ENCODE measurements at places on chromosomes 2 and 18.
A peak's percentile ranks its signal among the peaks of the same experiment; 100 is the strongest.

DNA sequence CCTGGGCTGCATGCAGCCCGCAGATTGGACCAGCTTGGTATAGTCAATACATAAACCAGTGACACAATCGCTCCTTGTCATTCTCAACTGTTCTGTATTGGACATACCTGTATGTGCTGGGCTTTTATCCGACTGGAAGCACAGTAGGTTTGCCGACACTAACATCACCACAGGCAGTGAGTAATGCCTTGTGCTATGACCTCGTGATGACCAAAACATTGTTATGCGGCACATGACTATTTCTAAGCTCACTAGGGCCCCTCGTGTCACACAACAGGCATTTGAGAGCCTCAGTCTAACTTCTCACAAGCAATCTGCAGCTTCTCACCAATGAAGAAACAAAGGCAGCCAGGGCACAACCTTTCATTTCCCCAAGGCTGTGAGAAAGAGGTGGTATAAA lies 320.8 kb downstream of the AFF3 start:
- DNase-seq = no peak

DNA sequence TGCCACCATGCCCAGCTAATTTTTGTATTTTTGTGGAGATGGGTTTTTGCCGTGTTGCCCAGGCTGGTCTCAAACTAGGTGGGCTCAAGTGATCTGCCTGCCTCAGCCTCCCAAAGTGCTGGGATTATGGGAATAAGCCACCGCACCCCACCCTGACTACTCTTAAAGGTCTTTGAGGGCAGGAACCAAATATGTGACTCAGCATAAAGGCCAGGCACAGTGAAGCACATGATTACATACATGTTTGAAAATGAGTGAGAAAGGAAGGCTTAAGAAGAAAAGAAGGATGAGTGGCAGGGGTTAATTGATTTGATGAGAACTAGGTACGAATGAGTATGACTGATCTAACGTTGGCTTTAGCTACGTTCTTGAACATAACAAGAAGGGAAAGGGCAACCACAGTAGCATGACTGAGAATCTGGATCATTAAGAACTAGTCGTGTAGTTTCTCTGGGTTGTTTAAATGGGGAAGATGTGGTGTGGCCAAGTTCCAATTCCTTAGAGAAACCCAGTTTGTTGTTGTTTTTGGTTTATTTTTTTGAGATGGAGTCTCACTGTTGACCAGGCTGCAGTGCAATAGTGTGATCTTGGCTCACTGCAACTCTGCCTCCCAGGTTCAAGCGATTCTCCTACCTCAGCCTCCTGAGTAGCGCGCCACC lies 6.8 kb downstream of the RESP18 start:
- no peak for DNase-seq

- DNase-seq = no peak
Measured at GRCh38 chr2:55345064-55345463, 74.6 kb downstream of the CCDC88A start.

GRCh38 chr2:53519918-53520841 lies 247.4 kb upstream of the CHAC2 start:
- DNase-seq = no peak

DNA sequence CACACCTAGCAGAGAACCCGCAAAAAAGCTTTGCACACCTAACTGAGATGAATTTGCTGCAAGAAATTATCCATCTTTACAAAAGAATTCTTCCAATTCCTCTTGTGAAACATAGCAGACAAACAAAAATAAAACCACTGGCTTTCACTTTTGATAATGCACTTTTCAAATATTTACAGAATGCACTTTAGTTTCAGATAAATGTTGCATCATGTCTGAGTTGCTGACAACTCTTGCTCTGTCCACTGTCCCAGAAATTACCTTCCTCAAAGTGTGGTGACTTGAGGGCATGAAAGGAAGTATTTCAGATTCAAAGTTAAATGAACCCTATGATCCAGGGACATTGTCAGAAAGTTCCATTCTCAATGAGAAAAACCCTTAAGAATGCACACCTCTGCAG lies 256.2 kb upstream of the PARD3B start:
- DNase-seq = no peak

- no peak for DNase-seq
Measured at GRCh38 chr2:126317790-126318431, 338.0 kb upstream of the GYPC start.

- peak; percentile 66 for DNase-seq
Measured at GRCh38 chr18:62523631-62524439, 1.0 kb downstream of the ZCCHC2 start.

DNA sequence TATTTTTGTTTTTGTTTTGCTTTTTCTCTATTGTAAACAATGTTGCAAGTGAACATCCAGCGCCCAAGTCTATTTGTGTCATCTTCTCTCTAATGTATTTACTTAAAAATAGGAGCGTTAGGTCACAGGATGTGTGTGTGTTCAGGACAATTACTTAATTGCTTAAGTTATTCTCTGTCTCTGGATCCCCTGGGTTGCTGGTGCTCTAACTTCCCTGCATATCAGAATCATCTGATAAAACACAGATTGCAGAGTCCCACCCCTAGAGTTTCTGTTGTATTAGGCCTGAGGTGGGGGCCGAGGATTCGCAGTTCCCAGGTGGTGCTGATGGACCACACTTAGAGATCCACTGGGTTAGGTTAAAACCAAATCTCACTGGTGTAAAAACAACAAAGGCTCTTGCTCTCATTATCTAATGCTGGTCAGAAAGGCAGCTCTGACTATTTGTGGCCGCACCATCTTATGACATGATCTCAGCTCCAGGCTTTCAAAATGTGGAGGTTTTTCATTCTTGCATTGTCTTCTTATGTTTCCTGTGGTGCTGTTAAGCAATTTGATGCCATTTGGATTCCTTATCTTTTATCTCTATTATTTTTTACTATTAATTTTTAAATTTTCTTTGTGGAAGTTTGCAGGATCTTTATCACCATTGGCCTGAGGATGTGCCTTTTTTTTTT lies 87.7 kb downstream of the CLIP4 start:
- no peak for DNase-seq

- DNase-seq = no peak
Measured at GRCh38 chr2:207185372-207185771, 19.6 kb upstream of the KLF7 start.

GRCh38 chr2:31965094-31965493 lies 45.7 kb downstream of the MEMO1 start:
- DNase-seq = no peak

DNA sequence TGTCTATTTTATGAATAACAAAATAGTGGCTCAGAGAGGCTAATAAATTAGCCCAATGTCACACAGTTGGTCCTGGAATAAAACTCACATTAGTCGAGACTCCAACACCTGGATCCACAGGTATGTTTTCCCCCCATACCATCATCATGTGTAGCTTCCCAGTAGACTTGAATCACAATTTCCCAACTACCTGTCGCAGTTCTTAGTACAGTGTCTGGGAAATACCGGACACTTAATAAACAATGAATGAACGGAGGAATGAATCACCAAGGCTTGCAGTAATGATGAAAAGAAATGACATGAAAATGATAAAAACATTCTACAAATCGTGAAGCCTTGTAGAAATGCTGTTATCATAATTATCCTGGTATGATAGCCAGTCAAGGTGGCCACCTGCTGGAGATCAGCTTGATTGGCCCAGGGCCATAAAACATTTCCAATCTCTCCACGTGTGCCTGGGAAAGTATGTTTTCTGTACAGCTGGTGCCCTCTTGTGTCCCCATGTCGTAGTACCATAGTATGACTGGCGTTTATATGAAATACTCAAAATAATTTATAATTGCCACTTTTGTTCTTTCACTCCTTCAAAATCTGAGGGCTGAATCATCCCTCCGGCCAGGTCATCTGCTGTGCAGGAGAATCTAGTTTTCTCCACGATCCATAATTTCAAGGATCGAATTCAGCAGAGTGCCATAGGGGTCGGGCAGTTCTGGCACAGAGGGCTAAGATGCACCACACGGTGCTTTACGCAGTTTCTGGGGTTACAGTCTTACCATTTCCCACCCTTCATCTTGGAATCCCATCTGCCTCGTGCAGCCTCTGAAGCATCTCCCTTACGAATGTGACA lies 95.4 kb downstream of the LAMA1 start:
- DNase-seq = peak; percentile 84

- DNase-seq = no peak
Measured at GRCh38 chr18:29271501-29271900, 1094.6 kb upstream of the CDH2 start.

DNA sequence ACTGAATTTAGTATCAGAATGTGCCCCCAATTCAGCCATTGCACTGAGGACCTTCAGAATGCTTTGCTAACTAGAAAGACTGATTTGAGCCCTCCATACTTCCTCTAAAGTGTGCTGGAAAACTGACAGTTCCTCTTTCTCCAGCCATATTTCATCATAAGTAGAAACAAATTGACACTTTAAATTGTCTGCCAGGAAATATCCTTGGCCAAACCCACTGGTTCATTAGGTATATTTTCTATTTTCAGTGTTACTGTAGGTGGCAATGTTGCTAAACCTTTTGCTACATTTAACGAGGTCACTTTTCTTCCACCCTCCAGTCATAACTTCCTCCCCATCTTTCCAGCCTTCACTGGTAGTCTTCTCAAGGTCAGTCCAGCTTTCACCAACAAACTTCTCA lies 21.5 kb downstream of the SP5 start:
- no peak for DNase-seq

GRCh38 chr2:72096181-72096580 lies 51.5 kb downstream of the CYP26B1 start:
- DNase-seq = peak; percentile 50

DNA sequence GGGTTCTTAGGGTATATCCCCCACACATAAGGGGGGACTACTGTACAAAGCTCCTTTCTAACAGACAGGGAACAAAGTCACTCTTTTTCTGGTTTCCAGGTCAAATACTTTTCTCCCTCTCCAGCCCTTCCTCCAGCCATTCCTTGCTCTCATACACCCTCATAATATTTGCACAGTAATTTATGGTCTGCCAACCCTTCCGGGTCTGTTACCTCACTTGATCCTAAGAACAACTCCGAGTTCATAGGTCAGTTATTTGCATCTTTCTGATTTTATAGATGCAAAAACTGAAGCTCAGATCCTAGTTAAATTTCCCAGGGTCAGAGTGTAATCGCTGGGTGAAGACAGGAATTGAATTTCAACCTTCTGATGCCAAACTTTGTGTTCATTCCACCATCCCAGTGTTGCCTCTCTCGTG lies 14.8 kb upstream of the MATN3 start:
- DNase-seq = no peak

GRCh38 chr2:3099145-3099859 lies 278.3 kb downstream of the EIPR1 start:
- no peak for DNase-seq

DNA sequence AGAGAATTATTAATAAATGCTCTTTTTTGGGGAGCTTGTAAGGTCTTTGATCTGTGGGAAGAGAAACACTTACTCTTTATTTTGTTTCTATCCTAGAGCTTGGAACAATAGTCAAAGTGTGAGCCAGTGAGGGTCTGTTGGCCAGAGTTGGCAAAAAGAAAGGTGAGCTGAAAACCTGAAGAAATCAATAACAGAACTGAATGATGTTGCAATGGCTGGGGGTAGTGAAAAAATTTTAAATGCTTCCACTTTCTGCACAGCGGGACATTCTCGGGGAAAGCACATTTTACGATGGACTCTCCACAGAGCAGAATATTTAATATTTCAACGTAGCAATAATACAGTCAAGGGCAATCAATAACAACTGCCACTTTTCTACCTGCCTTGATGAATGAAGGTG lies 78.9 kb downstream of the SKA1 start:
- DNase-seq = no peak

DNA sequence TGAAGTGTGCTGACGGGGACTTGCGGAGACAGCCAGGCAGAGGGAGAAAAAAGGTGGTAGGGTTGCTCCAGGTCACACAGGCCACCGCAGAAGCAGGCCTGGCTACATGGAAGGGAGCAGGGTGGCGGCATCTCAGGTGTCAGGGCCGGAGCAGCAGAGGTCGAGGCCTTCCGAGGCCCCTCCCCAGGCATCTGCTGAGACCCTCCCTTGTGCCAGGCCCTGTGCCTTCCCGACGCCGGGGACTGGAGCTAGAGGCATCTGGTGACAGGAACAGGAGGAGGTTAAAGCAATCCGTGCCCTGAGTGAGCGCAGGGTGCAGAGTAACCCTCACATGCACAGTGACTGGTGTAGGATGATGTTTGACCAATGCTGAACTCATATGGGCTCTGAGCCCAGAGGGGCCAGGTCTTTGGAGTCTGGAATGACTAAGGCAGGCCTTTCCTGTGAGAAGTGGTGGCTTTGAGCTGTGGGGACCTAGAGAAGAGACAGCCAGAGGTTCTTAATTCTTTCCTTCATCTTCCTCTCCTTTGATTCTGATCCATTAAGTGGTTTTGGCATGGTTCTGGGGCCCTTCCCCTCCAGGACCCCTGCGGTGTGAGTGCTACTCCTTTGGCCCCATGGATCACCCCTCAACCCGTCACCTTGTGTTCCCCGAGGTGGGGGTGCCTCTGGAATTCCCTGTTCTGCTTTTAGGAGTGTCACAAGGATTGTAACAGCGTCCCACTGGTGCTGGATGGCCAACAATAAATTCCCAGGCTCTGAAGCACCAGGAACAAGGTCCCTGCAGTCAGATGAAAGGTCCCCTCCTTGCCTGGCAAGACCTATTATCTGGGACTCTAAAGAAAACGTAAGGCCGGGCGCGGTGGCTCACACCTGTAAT lies 72.1 kb downstream of the KLHL29 start:
- DNase-seq = no peak

DNA sequence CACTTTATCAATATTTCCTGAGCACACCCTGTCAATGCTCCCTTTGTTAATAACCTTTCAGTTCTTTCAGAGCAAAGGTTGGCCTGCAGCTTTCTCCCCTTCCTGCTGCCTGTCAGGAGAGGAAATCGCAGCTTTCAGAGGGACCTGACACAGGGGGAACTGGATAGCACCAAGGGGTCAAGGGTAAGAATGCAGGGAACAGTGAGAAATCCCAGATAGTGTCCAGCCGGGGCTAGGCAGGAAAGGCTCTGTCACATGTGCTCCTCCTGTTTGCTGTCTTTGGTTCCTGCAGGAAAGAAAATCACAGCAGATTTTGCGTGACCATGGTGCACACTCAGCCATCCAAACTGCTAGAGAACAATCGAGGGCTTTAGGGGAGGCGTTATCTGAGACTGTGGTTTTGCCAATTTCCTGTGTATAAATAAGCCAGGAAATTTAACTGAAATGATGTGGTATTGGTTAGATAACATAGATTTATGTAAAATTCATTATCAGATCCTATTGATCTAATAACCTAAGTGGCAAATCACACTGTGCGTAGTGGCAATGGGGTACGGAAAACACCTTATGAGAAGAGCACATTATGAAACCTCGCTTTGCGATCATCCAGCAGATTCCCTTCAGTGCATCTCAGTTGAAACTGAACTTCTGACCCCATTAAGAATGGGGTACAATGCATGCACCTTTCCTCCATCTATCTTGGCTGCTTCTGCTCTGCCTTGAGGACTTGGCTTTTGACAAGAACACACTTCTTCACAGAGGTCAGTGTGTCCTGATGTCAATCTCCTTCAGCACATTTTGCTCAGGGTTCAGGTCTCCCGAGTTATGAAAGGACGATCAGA lies 178.0 kb downstream of the ICOS start:
- DNase-seq = no peak

All from epithelial cell of esophagus (primary cell).